Left colon (tissue), 2 donors: ENCODE measurements at places on chromosomes 16 and 17. TPM values are rescaled to one million over a fixed set of nuclear protein-coding genes. Genes with fewer than 3 reads are reported as not detected.
A peak's percentile ranks its signal among the peaks of the same experiment; 100 is the strongest.

GRCh38 chr17:40996829-40997228 is 2.9 kb upstream of the KRTAP3-3 start:
- no peak for DNase-seq

- no peak for DNase-seq
Observed at GRCh38 chr17:16148596-16148995, 66.7 kb downstream of the NCOR1 start.

DNA sequence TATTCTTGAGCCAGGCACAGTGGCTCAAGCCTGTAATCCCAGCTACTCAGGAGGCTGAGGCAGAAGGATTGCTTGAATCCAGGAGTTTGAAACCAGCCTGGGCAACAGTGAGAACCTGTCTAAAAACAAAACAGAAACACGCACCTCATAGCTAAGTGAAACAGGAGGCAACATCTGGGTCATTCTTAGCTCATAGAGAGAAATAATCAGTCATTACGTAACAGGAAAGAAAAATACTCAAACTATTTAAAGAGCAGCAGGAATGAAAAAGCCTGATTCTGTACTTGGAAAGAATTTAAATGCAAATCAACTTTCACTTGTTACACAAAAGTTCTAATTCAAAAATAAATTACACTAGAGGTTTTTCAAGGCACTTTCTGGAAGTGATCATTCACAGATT is 17.2 kb downstream of the CHCT1 start:
- no peak for DNase-seq

Gene NFATC2IP
- total RNA-seq: 42.9 TPM

GRCh38 chr16:88809676-88810165 is 2.0 kb downstream of the APRT start:
- no peak for DNase-seq

Gene TMEM100
- 6.1 TPM for total RNA-seq

Gene P2RX1
- total RNA-seq: 5.9 TPM

DNA sequence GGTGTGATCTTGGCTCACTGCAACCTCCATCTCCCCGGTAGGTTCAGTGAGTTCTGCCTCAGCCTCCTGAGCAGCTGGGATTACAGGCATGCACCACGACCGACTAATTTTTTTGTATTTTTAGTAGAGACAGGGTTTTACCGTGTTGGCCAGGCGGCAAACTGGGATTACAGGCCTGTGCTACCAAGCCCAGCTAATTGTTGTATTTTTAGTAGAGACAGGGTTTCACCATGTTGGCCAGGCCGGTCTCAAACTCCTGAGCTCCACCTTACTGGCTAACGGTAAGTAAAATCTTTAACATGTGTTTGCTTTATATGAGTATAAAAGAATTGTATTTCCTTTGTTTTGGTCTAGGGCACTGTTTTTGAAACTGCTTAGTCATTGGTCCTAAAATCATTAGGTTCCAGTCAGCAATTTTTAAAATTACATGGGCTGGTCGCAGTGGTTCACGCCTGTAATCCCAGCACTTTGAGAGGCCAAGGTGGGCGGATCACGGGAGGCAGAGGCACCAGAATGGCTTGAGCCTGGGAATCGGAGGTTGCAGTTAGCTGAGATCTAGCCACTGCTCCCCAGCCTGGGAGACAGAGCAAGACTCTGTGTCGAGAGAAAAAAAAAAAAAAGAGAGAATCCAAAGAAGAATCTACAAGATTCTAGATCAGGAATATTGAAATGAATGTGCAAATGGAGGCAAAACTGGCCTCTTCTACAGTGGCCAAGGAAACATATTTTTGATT is 3.6 kb downstream of the FLYWCH1 start:
- no peak for DNase-seq

DNA sequence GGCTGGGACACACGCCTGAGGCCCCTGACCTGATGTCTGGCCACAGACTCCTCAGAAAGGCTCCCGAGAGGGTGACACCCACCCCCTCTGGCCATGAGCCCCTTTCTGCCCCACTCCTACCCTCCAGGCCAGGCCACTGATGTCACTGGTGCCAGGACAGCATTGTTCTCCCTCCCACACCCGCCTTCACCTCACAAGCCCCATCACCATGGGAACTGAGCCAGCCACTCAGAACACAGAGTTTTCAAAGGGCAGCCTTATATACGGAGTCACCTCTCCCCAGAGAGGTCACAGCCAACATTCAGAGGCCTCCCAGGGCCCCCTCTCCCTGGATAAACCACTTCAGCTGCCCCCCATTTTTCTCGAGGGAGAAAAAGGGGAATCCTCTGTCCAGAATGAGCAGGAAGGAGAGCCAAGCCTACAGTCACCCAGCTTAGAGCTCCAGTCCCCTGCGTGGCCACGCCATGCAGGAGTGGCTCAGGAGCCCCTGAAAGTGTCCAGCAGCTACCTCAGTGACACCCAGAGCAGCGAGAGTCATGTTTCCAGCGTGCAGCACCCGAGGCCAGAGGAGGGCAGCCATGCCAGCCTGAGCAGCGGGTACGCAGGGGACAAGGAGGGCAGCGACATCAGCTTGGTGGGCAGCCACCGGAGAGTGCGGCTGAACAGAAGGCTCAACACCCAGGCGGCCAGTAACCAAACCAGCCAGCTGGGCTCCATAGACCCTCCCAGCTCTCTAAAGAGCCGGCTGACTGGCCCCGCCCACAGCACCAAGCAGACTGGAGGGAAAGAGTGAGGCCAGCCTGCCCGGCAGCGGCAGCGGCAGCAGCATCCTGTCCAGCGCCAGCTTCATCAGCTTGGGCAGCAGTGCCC is at the start of gene C16orf82:
Gene C16orf82, plus strand, starts transcription at position 260 of the 870 bp plus-strand sequence.
- no peak for DNase-seq

DNA sequence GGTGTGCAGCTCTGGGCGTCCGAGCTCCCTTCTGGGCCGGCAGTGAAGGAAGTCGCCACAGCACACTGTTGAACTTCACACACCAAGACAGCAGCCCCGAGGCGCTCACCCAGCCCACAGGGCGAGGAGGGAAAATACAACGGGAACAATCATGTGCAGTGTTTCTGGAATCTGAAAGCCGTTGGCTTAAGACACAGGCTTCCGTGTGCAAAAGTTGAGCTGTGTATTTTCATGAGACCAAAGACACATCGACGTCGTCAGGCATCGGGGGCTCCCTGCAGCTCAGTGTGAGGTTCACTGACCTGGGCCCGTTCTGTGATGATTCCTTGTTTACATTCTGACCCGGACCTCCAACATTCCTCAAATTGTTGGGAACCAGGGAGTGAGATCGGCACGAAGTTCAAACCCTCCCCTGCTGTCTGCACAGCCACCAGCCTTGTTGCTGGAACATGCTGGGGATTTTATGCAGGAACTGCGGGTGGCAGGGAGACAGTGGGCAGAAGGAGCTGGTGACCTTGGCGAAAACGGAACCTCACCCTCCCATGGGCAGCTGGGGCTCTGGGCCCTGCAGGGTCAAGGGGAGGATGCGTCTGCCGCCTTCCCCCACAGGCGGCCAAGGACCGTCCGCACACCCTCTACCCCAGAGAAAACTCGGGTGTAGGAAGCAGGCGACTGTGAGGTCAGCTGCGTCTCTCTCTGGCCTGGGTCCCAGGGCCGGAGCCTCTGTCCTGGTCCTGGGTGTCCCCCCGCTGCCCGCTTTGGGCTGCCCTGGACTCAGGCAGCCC is 72.2 kb downstream of the METRNL start:
- no peak for DNase-seq

Gene TMC8
- 3.4 TPM for total RNA-seq

Gene FNDC8
- not detected for total RNA-seq

GRCh38 chr16:16850274-16850673 is 471.3 kb downstream of the NPIPA7 start:
- DNase-seq: no peak

Gene RNU2-1
- 6,579 TPM for total RNA-seq

DNA sequence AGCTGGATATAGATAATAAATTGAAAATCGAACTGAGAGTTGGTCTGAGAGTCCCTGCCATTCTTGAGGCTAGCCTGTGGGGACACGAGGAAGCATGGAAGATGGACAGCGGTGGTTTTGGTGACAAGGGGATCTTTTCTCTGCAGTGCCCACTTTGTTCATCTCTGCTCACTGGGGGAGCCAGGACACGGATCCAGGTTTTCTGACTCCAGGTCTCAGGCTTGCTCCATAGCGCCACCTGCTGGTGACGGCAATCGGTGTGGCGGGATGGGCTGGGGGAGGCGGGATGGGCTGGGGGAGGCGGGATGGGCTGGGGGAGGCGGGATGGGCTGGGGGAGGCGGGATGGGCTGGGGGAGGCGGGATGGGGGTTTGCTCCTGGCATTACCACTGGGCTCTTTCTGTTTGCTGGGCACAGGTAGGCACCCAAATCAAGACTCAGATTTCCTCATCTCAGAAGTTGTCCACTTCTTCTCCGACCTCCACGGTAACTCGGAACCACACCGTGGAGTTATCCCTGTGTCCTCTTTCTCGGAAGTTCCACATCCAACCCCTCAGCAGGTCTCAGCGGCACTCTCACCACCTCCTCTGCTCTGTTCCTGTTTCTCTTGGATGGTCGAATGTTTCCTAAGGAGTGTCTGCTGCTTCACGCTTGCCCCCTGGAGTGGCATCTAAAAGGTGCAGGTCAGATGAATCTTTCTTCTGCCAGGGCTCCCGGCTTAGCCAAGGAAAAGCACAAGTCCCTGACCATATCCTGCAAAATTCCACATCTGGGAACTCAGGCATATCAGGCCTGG is 142.4 kb downstream of the CYLD start:
- DNase-seq: no peak

- DNase-seq: peak; percentile 67
Observed at GRCh38 chr17:45137561-45138305, 2.2 kb downstream of the ACBD4 start.

DNA sequence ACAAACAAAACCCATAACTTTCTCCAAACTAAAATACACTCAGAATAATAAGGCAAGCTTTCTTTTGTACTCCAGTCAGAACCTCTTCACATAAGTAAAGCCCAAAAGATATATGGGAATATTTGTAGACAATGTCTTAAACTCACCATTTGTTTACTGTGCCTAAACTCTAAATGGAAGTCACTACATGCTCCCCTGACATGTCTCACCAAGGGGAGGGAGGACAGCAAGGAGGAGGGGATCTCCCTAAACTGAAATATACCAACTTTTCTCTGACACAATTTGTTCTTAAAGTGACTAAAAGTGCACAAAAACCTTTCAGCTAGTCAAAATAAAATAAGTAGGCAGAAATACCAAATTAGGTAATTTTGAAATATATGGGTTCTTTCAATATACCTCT is 38.5 kb downstream of the GRB7 start:
- no peak for DNase-seq

- DNase-seq: no peak
Observed at GRCh38 chr16:1159325-1159972, 6.5 kb downstream of the CACNA1H start.

DNA sequence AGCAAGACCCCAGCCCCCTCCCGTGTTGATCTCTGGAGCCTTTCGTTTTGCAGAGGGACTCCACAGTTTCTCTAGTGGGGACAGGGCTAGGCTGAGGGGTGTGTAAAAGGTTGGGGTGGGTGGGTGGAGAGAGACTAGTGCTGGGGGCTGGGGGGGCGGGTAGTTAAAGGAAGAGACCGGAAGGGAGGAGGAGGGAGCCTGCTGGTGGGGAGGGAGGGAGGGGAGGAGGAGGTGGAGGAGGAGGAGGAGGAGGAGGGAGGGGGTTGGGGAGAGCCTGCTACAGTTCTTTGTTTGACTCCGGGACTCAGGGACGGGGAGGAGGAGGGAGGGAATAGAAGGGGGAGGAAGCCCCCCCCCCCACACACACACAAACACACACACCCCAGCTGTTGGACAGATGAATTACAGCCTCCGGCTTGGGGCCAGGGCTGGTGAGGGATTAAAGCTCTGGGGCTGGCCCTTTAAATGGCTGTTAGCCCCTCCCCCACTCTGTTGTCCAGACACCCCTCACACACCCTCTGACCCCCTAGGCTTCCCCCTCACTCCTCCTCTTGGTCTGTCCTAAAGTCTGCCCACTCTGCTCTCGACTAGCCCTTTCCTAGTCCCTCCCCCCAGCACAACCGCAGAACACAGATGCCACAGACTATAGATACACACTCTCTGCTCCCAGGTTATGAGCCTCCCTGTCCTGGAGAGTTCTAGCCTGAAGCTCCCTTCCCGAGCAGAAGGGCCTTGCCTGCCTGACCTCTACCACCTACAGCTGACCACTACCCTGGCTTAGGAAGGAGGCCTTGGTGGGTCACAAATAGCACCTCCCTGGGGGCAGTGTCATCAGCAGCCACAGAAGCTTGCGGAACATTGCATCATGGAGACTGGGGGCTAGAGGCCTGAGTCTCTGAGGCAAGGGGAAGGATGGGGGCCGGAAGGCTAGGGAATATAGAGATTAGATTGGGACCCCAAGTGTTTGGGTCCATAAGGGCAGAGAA is 4.4 kb downstream of the KDM6B start:
- DNase-seq: peak; percentile 65

Gene FAM117A
- 7.6 TPM for total RNA-seq

DNA sequence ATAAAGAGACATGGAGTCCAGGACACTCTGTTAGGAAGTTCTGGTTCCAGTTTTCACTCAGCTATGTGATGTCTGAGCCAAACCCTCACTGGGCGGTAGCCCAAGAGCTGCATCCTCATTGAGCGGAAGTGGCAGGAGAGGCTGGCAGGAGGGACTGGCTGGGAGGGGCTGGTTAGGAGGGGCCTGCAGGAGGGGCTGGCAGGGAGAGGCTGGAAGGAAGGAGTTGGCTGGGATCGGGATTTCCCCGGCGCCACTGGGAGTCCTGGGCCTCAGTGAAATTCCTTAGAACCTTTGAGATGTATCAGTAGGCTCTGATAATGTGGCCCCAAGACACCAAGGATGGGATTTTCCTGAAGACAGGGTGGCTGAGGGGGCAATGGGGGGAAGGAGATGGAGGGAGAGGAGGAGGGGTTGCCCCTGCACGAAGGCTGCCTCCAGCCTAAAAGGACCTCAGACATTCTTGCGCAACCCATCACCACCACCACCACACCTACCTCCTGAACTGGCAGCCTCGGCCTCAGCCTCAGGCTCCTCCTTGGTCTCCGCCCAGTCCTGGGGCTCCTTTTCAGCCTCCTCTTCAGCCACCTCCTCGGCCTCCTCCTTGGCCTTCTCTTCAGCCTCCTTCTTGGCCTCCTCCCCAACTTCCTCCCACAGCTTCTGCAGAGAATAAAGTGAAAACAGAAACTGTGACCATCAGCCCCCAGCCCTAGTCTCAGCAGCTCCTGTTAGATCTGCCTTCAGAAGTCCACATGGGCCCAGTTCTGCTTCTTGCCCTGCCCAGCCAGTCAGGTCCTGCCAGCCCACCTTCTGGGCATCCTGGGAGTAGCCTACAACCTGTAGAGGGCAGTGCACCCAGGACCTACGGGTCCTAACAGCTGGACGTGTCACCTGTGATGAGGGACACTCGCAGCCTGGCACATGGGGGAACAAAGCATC is 31.7 kb downstream of the CNGB1 start:
- DNase-seq: peak; percentile 30

GRCh38 chr16:87331241-87331801 is 14.1 kb upstream of the C16orf95 start:
- no peak for DNase-seq

GRCh38 chr17:32323811-32324491 is 18.0 kb downstream of the C17orf75 start:
- DNase-seq: peak; percentile 39

Gene RHBDF1
- total RNA-seq: 35.5 TPM

Gene SLC5A2
- 0.79 TPM for total RNA-seq
